ENCODE measurements at places on chromosomes 3 and 15. TPM values are rescaled to one million over a fixed set of nuclear protein-coding genes. Genes with fewer than 3 reads are reported as not detected.

PSTPIP1 gene
- 0.26 TPM for polyA plus RNA-seq

IL5RA gene
- not detected for polyA plus RNA-seq

EPHA6 gene
- polyA plus RNA-seq: not detected

OR4F15 gene
- not detected for polyA plus RNA-seq

RAB43 gene
- polyA plus RNA-seq: 11.1 TPM

CELF6 gene
- 0.76 TPM for polyA plus RNA-seq

ZNF385D gene
- polyA plus RNA-seq: 11.8 TPM

ZNF660 gene
- 5.5 TPM for polyA plus RNA-seq

PCSK6 gene
- 4.8 TPM for polyA plus RNA-seq

PLSCR5 gene
- polyA plus RNA-seq: 6.8 TPM

MNS1 gene
- 1.4 TPM for polyA plus RNA-seq

TMEM266 gene
- polyA plus RNA-seq: 0.10 TPM

Data from cardiac muscle cell (in vitro differentiated cells and primary cell).